ENCODE measurements at places on chromosomes 7 and 10.
A peak's percentile ranks its signal among the peaks of the same experiment; 100 is the strongest.

GRCh38 chr10:13502380-13502779 is 26.4 kb downstream of the BEND7 start:
- no peak for DNase-seq

GRCh38 chr10:100907175-100907574 is 5.6 kb upstream of the SLF2 start:
- no peak for DNase-seq

DNA sequence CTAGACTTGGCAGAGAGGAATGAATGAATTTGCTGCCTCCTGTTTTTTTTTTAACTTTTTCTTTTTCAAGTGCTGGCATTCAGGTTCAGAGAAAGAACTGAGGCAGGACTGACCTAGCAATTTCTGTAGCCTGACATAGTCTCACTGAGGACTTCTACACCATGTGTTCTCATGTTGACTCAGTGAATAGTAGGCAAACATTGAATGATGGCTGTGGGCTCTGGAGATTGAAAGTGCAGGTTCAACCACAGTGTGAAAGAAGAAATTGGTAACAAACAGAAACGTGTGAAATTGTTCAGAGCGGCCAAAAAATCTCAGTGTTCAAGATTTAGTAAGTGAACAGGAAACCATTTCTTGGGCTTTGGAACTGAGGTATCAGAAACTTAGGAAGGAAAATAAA is 322.4 kb upstream of the GHITM start:
- no peak for DNase-seq

DNA sequence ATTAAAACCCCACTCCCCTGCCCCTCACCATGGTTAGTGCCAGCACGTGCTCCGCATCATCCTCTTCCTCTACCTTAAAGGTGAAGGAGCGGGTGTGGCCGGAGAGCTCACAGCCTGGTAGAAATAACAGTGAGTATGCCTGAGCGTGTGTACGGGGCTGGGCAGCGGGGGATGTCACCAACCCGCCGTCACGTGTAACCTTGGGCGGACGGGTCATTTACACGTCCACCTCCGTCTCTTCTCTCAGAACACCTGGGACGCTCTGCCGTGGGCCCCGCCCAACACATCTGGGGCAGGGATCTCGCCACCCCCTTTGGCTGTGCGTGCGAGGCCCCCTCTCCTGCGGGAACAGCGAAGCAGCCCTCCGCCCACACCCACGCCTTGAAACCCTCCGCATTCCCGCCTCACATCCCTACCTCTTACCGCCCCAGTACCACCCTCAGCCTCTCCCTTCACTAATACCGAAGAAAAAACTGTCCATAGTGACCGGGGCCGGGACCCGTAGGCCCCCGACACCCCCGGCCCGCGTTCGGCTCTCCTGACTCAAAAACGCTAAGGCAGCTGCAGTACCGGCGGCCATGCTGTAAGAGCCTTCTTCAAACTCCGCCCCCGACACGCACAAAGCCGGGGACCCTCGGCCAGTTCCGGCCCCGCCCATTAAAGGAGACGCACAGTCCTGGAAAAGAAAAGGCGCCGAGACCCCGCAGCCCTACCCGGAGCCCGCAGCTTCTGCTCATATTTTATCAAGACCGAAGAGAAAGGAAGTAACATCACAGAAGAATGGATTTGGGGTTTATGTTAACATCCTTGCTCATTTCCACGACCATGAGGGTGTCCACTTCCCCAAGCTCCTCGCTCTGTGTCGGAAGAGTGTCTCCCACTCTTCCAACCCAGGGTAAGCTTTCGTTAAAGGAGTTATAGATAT is at the start of gene NPM3:
Gene NPM3, minus strand, starts transcription at position 636 of the 925 bp plus-strand sequence. Its CDS starts 56 bp downstream, at position 580.
- DNase-seq = peak; percentile 55

GRCh38 chr7:90968871-90969270 is 295.4 kb upstream of the FZD1 start:
- DNase-seq = no peak

DNA sequence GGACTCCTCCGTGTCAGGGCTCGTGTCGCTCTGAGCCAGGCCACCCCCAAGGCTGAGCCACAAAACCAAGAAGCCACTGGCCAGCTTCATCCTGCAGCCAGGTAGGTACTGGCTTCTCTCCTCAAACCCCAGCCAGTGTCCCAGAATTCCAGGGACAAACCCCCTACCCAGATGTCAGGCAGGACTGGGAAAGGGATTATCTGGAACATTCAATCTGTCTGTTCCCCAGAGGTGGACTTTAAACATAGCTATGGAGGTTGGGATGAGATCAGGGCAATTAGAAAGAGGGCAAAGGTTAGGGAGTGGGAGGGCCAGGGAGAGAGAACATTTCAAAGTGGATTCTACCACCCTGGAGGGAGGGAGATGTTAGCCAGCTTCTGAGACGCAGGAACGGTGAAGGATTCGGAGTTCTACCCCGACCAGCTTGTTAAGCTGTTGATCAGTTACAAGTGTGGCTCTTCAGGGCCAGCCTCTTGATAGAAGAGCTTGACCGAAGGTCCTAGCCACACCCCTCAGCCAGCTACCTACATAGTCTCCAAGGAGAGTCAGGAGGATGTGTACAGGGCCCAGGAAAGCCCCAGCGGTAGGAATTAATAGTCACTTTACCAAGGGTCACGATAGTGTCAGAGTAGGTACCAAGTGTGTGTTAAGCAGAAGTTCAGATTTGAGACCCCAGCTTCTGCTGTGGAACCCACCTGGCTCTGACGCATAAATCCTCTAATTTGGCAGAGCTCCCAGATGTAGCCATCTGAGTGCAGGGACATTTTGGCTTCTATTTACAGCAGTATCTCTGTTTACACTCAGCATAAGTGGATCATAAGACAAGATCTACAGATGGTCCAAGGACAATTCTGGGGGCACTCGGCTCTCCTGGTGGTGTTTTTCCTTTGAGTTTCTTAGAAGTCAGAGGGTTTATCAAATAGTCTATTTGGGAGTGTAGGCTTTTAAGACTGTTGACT is at the start of gene PLA2G12B:
Gene PLA2G12B, minus strand, starts transcription at position 211 of the 959 bp plus-strand sequence. Its CDS starts 121 bp downstream, at position 90.
- DNase-seq = no peak

DNA sequence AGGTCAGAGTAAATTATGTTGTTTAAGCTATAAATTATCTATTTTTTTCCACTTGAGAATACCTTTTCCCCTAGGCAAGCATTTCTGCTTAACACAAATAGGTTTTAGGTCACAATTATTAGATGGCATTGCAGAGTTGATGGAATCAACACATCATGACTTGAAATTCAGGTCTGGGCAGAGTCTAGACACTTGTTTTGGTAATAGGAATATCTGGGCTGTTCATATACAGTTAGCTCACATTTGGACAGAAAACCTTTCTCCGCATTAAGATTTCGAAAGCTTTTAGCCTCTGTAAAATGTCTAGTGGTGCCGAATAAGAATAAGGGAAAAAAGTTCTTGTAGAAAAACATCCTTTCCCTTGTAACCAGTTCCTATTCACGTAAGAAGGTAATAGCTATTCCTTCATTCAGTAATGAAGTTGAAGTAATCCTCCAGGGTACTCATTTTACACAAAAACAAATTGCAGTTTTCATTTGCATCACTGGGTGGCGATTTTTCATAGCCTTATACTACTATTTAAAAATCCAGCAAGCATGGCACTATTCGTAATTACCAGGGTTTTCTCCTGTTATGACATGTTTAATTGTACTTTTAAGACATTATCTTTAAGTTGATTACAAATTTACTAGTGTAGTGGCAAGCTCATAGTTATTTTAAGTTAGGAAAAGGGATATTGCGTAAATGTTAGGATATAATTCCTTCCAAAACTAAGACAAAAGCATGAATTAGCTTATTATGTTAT is 37.0 kb downstream of the RPA3 start:
- DNase-seq = peak; percentile 85

- no peak for DNase-seq
Observed at GRCh38 chr10:17028798-17029197, 100.8 kb downstream of the CUBN start.

GRCh38 chr10:16952610-16953009 is 135.4 kb upstream of the RSU1 start:
- DNase-seq = no peak

GRCh38 chr7:126805351-126805750 is 447.4 kb downstream of the GRM8 start:
- DNase-seq = no peak

DNA sequence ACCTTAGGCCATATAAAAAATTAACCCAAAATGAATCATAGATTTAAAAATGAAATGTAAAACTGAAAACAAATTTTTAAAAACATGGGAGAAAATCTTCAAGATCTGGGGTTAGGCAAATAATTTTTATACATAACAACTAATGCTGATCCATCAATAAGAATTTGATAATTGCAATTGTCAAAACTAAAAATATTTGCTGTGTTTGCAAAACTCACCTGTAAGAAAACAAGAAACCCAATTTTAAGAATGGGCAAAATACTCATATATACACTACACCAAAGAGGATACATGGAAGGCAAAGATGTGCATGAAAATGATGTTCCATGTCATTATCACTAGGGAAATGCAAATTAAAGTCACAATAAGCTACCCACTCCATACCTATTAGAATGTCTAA is 194.8 kb upstream of the NRP1 start:
- DNase-seq = no peak

DNA sequence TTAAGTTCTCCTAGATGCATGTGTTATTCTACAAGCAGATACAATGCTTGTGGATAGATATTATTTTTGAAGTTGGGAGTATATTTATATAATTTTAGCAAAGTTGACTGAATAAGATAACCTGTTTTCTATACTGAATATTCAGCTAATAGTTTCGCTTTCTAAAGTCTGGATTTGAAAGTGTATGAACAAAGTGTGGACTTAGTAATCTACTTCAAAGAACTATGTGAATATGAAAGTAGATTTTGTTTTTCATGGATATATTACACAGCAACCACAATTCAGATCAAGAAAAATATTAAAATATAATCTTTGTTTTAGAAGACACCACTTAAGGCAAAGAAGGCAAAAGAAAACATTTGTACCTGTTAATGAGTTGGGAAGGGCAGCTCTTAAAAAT is 78.8 kb downstream of the ZEB1 start:
- no peak for DNase-seq

DNA sequence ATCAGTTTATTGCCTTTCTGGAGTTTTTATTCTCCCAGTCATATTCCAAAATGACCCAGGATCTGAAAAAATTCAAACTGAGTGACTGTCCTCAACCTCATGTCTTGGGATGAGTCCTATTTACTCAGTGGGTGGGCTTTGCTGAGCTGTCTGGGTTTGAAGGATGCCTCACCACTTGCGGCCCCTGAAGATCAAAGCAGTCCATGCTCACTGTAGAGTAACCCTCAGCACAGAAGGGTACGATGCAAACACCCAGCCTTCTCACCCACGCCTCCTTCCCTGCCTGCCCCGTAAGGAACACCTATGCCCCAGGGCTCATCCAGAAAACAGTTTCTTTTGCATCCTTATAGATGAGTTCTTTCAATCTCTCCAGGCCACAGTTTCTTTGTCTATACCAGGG is 42.2 kb upstream of the GRB10 start:
- DNase-seq = no peak

- no peak for DNase-seq
Observed at GRCh38 chr10:36468620-36469019, 656.8 kb upstream of the ANKRD30A start.

- no peak for DNase-seq
Observed at GRCh38 chr10:45095286-45095685, 94.6 kb downstream of the ZNF22 start.
